Hepatic stellate cell (primary cell): ENCODE measurements at places on chromosomes 3 and 15.

- no peak for DNase-seq
Measured at GRCh38 chr3:186239321-186239720, 122.7 kb downstream of the DGKG start.

GRCh38 chr15:70447521-70447920 lies 315.8 kb downstream of the UACA start:
- DNase-seq, result no peak

DNA sequence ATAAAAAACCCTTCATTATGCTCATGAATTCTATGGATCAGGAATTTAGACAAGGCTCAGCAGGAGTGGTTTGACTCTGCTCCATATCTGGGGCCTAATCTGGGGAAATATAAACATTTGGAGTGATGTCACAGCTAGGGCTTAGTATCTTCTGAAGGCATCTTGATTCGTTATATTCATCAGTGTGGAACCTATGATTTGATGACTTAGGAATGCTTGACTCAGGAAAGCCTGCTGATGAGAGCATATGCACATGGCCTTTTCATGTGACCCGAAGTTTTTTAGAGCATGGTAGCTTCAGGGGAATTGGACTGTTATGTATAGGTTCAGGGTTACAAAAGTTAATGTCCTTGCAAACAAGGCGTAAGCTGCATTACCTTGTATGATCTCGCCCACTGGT lies 184.9 kb upstream of the LRRC3B start:
- DNase-seq, result no peak

DNA sequence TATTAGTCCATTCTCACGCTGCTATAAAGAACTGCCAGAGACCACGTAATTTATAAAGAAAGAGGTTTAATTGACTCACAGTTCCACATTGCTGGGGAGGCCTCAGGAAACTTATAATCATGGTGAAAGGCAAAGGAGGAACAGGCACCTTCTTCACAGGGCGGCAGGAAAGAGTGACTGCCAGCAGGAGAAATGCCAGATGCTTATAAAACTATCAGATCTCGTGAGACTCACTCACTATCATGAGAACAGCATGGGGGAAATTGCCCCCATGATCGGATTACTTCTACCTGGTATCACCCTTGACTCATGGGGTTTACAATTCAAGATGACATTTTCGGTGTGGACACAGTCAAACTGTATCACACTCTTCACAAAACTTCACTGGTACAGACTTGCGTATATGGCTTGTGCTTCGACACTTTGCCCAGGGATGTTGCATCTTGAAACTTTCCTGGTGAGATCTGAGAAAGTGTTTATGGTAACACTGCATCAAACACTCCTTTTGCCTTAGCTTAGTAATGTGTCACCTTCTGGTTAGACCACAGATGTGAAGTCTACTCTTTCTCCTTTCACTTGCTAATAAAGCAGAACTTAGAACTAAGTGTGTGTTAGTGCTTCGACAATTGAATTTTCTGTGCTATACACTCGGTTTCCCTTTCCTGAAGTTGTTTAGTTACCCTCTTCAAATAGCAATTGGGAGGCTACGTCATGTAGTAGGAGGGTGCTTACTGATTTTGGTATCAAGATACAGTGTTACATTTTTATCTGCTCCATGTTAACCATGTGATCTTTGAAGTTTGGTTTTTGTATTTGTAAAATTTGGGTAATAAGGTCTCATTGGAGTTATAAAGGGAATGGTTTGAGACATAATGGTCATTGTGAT lies 185.7 kb downstream of the LPP start:
- no peak for DNase-seq

GRCh38 chr3:172516318-172517214 lies 6.7 kb downstream of the TNFSF10 start:
- DNase-seq, result peak; percentile 10
